Fibroblast of the conjunctiva (primary cell): ENCODE measurements at places on chromosomes 3 and 15.

DNA sequence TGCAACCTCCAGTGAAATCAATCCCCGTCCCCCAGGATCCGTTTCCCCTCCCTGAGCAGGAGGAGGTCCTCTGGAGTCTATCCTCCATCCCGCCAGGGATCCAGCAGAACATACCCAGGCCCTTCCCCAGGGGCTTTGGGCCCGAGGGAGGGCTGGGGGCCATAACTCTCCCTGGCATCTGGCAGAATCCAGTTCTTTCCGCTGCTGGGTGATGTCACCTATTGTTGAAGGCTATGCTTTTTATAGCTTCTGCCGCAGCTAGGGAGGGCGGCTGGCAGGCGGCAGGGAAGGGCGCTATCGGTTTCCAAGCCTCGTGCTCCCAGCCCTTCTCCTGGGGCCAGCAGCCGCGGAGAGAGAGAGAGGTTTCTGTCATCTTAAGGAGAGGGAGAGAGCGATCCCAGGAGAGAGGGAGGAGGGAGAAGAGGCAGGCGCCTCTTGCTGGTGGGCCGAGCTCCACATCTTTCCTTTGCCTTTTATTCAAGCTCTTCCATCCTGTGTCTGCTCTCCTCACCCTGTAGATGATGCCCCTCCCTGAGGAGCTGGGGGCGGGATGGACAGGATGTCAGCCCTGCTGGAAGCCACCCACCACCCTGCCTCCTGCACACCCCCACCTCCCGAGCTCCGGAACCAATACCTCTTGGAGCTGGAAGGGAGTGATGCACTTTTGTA lies 120.1 kb downstream of the ANP32A start:
- DNase-seq: peak; percentile 6

GRCh38 chr15:69138963-69139362 lies 21.5 kb upstream of the GLCE start:
- no peak for DNase-seq

DNA sequence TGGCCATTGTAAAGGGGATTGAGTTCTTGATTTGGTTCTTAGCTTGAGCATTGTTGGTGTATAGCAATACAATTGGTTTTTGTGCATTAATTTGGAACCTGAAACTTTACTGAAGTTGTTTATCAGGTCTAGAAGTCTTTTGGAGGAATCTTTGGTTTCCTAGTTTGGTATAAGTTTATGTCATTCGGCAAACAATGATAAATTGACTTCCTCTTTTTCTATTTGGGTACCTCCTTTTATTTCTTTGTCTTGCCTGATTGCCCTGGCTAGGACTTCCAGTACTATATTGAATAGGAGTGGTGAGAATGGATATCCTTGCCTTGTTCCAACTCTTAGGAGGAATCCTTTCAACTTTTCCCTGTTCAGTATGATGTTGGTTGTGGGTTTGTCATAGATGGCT lies 32.1 kb downstream of the SPESP1 start:
- no peak for DNase-seq

- DNase-seq: no peak
Observed at GRCh38 chr3:54240309-54240708, 118.0 kb downstream of the CACNA2D3 start.

DNA sequence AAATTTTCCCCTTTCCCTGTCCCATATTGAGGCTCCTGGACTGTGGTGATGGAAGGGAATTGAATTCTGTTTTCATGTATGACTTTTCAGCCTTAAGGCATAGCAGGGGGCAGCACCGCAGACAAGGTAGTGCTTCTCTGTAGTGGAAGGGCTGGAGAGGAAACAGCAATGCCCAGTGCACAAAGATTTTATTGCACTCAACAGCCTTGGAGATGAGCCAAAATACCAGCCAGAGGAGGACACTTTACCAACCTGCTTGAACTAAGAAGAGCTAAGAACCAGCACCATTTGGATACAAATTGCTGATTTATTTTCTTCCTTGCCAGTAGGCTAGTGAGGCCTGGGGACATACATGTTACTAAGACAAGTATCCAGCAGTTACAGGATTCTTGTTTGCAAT lies 98.7 kb downstream of the KCNMB2 start:
- no peak for DNase-seq

GRCh38 chr15:27549746-27550145 lies 549.4 kb downstream of the OCA2 start:
- no peak for DNase-seq

- DNase-seq: no peak
Observed at GRCh38 chr15:69021895-69022294, 7.4 kb downstream of the NOX5 start.

- no peak for DNase-seq
Observed at GRCh38 chr3:53139906-53140846, 9.9 kb upstream of the RFT1 start.

DNA sequence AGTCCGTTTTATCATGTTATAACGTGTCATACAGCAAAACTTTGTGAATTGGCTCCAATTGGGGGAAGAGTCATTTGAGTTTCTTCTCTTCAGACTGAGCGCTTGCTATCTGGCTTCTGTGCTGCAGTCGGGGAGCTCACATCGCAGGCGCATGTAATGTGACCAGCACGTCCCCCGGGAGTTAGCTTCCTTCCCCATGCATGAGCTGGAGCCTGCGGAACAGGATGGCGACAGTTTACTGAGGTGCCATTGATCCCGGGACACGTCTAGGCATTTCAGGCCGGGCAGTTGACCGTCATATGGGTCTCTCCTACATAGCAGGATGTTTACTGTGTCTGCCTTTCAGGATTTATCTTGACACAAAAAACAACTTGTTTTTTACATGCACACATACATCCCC lies 44.8 kb downstream of the CMTM8 start:
- DNase-seq: no peak

DNA sequence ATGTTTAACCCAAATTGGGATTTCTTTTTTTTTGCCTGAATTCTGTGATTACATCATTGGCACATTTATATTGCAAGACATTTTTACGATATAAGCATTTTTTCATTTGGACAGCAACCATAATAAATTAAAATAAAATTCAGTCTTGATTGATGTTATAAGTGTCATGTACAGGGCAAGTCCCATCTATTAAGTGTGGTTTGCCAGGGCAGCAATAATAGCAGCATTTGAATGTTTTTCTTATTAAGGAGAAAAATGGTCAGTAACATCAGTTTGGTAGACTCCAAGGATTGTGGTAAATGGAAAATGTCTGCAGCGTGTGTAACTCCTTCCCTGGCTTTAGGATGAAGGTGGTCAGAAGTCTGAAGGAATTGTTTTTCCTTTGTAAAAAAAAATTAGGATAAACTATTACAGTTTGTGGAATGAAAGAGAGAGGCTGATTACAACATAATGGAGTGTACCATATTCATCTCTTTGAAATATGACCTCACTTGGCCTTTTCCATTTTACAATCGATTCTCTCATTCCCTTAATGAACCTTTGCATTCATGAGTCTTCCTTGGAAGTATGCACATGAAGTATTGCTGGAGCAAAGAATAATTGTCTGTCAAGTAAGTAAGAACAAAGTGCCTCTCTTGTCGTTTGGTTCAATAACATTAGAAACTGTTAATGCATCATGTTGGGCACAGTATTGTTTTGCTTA lies 405.4 kb upstream of the THRB start:
- DNase-seq: no peak

DNA sequence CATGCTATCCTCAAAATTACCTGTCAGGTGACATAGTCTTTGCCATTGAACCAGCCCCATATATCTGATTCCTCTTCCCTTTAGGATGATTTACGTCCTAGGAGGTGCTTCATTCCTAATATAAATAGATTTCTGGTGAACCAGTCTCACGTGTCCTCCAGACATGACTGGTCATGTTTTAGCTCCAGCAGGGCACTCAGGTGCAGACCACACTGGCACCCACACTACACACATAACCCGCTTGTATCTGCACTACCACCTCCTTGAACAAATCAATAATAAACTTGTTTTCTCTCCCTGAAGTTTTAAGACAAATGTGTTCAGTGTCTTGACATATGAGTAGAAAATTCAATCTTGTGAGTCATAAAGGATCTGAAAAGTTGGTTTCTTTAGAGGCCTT lies 155.5 kb downstream of the GOLIM4 start:
- no peak for DNase-seq

DNA sequence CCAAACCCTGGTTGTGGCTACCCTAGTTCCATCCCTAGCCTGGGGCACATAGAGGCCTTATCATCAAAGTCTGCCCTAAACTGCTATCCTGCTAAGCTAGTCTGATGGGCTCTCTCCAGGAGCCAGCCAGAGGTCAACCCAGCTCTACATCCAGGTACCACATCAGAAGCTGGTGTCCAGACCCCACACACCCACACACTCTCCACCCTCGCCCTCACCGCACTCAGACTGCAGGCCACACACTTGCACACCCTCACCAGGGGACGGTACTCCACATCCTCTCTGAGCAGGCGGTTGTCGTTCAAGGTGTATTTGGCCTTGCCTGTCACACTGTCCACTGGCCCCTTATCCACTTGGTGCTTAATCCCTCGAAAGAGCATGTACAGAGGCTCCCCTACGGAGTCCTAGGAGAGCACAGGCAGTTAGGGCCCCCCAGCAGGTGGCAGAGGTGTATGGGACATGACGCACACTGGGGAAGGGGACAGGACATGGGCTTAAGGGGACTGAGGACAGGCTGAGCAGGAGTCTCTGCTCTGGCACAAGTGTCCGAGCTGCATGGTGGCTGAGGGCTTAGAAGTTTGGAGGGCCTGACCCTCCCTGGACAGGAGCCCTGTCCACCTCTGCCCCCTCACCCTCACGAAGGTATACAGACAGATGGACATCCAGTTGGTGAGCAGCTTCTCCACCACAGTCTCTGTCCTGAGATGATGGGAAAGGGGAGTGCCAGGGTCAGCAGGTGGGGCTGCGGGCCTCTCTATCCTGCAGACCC lies 18.1 kb downstream of the PLXNB1 start:
- DNase-seq: no peak

- DNase-seq: no peak
Observed at GRCh38 chr3:166351461-166351860, 514.2 kb upstream of the BCHE start.

GRCh38 chr3:44252332-44252959 lies 10.8 kb downstream of the TOPAZ1 start:
- DNase-seq: no peak

DNA sequence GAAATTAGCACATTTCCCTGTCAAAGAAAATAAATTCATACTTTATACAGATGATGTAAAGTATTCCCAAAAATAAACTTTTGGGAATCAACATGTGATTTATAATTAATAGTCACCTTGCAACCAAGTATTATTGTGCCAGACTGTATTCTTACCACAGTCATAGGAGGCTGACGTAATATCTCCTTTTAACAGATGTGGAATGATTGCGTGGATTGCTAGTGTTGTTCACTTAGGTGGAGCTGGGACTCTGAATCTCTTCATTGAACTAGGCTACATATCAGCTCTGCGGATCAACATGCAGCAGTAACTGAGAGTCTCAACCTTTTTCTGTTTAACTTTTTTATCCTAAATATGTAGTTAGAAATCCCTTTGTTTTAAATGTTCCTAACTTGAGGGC lies 37.2 kb downstream of the PXK start:
- no peak for DNase-seq

DNA sequence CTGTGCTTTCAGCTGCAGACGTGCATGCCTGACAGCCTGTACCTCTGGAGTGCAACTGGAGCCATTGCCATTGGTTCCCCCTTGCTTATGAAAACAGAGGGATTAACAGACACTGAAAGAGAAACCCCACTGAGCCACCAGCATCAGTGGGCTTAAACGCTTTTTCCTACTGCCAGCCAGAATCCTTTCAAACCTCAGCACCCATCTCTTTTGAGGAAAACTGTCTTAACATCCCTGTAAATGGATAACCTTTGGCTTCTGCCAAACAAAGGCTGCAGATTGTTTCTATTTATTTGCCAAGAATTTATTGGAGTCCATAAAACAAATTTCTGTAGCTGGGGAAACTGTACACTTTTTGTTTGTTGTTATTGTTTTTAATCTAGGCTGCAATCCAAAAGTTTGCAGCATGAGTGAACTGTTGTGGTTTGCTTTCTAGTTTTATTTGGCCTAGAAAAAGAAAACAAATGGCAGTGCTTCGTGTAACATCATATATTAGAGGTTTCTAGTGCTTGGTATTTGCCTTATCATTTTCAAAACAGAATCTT lies 369.2 kb upstream of the IL12A start:
- no peak for DNase-seq

GRCh38 chr3:171195686-171196085 lies 169.2 kb upstream of the SLC2A2 start:
- no peak for DNase-seq

DNA sequence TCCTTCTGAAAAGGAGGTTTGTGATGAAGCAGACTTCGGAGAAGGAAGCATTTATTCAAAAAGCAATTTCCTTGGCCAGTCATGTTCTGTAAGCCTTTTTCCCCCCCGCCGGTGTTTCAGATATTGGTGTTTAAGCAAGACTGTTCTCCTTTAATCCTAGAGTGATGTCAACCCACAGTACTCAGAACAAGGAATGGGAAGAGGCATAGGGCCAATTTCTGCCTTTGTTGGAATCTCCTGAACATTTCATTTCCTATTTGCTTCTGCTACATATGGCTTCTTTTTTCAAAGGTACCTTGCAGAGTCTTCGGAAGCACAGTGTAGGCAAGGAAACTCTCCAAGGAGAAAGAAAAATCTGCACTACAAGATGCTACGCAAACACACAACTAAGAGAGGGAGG lies 713.1 kb upstream of the CFAP20DC start:
- DNase-seq: no peak

DNA sequence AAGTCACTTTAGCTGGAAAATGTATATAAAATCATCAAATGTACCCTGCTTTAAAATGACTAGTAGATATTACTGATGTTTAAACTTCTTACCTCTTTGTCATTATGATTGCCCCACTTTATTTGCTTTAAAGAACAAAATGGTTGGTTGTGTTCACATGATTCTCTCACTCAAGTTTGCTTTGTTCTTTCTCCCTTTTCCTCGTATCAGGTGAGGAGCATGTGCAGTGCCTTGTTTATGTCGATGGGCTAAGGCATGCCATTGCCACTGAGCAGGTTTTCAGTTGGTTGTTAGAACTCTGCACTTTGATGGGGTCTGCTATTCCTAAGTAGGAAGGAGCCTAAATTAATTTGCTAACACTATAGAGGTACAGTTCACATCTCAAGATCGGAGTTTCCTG lies 5.3 kb downstream of the MAP2K5 start:
- no peak for DNase-seq

GRCh38 chr15:66619152-66619903 lies 53.5 kb upstream of the LCTL start:
- DNase-seq: peak; percentile 41

- DNase-seq: no peak
Observed at GRCh38 chr3:133532951-133533350, 40.5 kb upstream of the CDV3 start.

- no peak for DNase-seq
Observed at GRCh38 chr3:55107187-55107586, 179.3 kb upstream of the LRTM1 start.

GRCh38 chr3:133159498-133160475 lies 121.6 kb downstream of the TMEM108 start:
- no peak for DNase-seq

DNA sequence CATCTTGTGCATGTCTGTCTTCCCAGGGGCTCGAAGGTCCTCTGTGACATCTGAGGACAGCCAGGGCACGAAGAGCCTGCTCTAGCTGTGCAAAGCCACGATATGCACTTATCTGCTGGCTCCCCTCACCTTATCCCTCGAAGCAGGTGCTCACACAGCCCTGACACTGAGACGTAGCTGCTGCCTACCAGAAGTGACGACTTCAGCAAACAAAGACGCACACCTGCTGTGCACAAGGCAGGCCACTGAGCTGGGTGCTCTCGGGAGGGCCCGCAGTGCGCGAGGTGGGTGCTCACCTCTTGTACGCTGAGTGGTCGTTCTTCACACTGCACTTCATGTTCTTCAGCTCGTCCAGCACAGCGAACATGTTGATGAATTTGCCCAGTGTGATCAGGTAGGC lies 37.3 kb downstream of the CYFIP1 start:
- no peak for DNase-seq
